ENCODE measurements at places on chromosomes 4 and X.

DNA sequence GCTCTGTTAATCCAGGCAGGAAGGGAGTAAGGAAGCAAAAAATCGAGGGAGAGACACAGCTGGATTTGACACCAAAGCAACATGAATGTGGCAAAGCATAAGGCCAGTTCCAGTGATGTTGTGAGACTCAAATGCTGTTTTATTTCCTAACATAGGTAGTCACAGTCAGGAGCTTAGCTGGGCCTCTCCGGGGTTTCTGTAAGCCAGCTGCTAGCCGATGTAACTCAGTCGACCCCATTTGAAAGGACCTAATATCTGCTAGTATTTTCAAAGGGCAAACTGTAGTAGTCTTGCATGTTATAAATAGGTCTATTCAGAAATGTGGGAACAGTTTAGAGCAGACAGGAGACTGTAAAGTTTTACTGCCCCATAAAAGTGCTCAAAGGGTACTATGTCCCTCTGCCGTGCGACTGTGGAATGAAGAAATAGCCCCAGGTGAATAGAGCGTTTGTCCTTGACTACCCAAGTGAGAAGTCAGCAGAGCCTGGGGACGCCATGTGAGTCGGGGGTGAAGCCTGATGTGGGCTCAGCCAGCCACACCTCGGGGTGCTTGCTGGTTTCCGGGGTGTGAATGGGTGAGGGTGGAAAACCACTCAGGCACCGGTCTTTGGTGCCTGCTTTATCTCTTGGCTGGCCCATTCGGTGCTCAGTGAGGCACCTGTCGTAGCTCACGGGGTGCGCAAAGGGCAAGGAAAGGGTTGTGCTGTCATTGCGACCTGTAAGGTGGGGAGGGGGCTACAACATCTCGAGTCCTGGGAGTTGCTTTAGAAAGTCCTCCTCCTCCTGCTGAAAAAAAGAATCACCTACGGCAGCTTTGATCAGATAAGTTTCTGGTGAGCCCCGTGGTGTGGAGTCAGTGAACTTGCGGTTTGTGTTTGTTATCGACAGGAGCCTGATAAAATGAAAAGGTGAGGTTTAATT lies 745 bp downstream of the TRIM2 start:
- peaks cover 3% of the 10 kb centered on the region for H3K4me1 ChIP-seq
- no peak for DNase-seq
- no peak overlapping the region for H3K27ac ChIP-seq
- H3K4me3 ChIP-seq, result peak overlapping the region; percentile 37
- H3K36me3 ChIP-seq, result no peaks in the 10 kb centered on the region

GRCh38 chr4:106618956-106619355 lies 250.4 kb upstream of the GIMD1 start:
- H3K4me1 ChIP-seq, result no peaks in the 10 kb centered on the region
- H3K27me3 ChIP-seq, result no peaks in the 10 kb centered on the region
- no peak for DNase-seq
- no peak overlapping the region for H3K4me3 ChIP-seq
- H3K36me3 ChIP-seq, result no peaks in the 10 kb centered on the region
- no peak overlapping the region for H3K27ac ChIP-seq

DNA sequence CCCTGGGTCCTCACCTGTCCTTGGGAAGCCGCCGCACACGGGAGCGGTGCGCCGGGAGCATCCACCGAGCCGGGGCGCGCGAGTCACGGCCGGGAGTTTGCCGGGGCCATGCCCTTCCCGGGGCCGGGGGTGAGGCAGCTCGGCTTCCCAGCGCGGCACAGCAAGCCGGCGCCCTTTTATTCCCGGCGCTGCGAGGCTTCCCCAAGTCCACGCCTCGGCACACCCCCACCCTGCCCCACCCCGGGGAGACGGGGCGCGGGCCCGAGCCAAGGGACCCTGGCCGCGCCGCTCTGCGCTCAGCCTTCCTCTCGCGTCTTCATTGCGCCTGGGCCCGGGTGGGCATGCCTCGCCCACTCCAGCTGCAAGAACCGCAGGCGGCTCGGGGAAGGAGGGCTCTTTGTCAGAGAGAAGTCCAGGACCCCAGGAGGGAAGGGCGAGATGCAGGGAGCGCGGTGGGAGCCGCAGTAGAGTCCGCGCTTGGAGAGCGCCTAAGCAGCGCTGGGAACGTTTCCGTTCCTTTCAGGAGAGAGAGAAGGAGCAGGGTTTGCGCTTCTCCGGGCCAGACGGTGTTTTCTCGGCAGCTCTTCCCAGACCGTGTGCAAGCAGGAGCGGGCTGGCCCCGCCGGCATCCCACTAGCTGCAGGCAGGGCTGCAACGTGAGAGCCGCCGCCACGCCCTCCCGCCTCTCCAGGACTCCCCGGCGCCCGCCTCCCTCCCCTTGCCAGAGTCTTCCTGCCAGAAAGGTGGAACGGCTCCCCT lies at the start of gene MXRA5:
Gene MXRA5, minus strand, starts transcription at position 152 of the 759 bp plus-strand sequence. CDS start 2,819 bp downstream, outside the sequence.
- H3K27ac ChIP-seq, result no peak within 1 kb of the TSS
- peak; percentile 6 for DNase-seq
- H3K36me3 ChIP-seq, result no peaks in the 10 kb centered on the region

- no peaks in the 10 kb centered on the region for H3K27me3 ChIP-seq
- peak overlapping the region; percentile 32 for H3K27ac ChIP-seq
- H3K36me3 ChIP-seq, result no peaks in the 10 kb centered on the region
- no peak overlapping the region for H3K4me3 ChIP-seq
Observed at GRCh38 chrX:22136711-22137110, 104.6 kb downstream of the PHEX start.
